ENCODE measurements at places on chromosomes 7 and 10.

DNA sequence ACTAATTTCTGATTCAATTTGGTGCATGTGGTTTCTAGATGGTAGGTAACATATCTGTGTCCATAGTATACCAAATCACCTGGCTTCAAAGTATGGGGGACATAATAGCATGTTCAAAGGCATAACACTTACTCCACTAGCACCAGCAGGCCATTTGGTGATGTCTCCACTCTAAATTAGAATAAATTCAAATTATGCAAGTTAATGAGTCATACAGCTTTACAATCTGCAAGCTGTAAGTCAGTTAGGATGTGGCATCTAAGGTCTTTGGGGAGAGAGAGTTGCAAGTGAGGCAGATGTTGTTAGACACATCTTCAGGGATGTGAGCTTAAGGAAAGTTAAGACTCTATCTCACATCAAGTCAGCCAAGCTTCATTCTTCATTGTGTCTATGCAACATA, 506.4 kb upstream of the GRM3 start:
- DNase-seq: no peak

GRCh38 chr10:110562348-110562747, 5.1 kb upstream of the SMC3 start:
- no peak for DNase-seq

- peak; percentile 70 for DNase-seq
These were observed 10.4 kb downstream of the CHST3 start for GRCh38 chr10:71974489-71975021.

GRCh38 chr10:129165076-129165720, 301.8 kb upstream of the MGMT start:
- no peak for DNase-seq

DNA sequence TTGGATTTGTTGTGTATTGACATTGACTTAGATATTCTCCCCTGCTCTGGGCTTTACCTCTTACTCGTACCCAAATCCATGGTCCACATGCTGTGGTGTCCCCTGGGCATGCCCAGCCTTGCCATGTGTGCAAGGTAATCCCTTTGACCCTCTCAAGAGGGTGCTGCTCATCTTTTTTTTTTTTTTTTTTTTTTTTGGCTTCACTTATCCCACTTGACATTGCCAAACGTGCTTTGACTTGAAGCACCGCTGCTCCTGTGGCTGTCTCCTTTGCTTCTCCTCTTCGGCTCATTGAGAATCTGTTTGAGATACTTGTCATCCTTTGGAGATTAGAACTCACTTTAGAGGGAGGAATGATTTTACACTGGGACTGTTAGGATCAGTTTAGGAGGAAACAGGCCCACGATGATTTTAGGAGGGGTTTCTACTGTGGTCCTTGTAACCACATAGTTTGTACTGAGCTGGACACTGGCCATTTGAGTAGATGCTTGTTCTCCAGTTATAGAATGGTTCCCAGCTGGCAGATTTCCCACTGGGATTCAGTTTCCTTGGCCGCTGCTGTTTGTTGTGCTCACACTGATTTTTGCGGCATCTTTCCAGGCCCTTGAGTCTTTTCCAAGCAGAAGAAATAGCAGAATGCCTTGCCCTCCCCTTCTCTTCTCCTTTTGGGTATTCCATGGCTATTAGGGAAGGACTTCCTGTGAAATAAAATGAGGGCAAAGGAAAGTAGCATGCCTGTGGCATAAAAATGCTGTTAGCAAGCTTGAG, 184.8 kb downstream of the AUTS2 start:
- peak; percentile 43 for DNase-seq

GRCh38 chr7:69898189-69898588, 299.9 kb downstream of the AUTS2 start:
- no peak for DNase-seq

DNA sequence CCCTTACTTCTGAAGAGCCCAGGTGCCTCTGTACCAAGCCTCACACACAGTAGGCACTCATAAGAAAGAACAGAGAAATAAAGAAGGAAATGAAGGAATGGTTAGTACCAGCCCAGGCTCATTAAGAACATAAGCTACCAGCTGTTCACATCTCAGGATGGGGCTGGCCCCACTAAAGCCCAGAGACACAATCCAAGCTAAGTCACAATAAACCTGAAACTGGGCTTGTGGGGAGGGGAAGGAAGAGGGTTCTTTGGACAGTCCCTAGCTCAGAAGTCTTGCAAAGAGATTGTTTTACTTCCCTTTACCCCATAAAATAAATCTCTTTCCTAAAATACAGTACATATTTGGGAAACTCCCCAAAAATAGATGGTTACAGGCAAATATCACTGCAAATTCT, 24.3 kb downstream of the FBXW4 start:
- DNase-seq: no peak

GRCh38 chr10:54797636-54798321, 3.3 kb downstream of the PCDH15 start:
- DNase-seq: no peak
